ENCODE measurements at places on chromosomes 1 and 21. TPM values are rescaled to one million over a fixed set of nuclear protein-coding genes. Genes with fewer than 3 reads are reported as not detected.
A peak's percentile ranks its signal among the peaks of the same experiment; 100 is the strongest.

Gene RIPK4
- not detected for total RNA-seq

Gene SV2A
- 17.9 TPM for total RNA-seq

Gene SMIM11
- total RNA-seq = 29.0 TPM

- H3K4me3 ChIP-seq = no peak overlapping the region
- H3K27ac ChIP-seq = no peak overlapping the region
- no peaks in the 10 kb centered on the region for H3K36me3 ChIP-seq
- no peak for DNase-seq
These were observed 33.6 kb upstream of the FHAD1 start for GRCh38 chr1:15213341-15213821.

DNA sequence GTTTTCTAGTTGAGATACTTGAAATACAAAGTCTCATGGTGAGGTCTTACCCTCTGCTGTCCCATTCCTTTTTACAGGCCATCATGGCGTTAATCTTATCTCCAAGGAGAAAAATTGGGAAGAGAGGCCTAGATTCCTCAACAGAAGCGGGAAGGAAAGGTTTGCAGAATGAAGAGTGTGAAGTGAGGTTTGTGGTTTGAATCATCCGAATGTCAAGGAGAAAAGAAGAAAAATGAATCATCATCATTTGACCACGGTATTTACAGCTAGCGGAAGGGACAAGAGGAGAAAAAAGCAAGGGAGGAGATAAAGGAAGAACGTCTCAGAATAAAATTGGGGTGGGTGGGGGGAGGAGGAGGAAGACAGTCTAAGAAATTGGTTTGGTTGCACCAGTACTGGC lies 935 bp upstream of the COG2 start:
- peaks cover 29% of the 10 kb centered on the region for H3K27me3 ChIP-seq
- DNase-seq = no peak
- no peak overlapping the region for H3K27ac ChIP-seq
- H3K36me3 ChIP-seq = peaks cover 12% of the 10 kb centered on the region
- H3K4me1 ChIP-seq = peaks cover 44% of the 10 kb centered on the region

GRCh38 chr21:33799378-33800090 lies 116.1 kb downstream of the ATP5PO start:
- H3K27ac ChIP-seq = no peak overlapping the region
- H3K27me3 ChIP-seq = no peaks in the 10 kb centered on the region
- no peaks in the 10 kb centered on the region for H3K36me3 ChIP-seq
- no peak for DNase-seq

GRCh38 chr1:25484096-25484495 lies 53.4 kb downstream of the MACO1 start:
- H3K27ac ChIP-seq = no peak overlapping the region
- H3K4me1 ChIP-seq = peaks cover 2% of the 10 kb centered on the region
- no peak overlapping the region for H3K4me3 ChIP-seq
- H3K27me3 ChIP-seq = no peaks in the 10 kb centered on the region
- H3K36me3 ChIP-seq = peaks cover 27% of the 10 kb centered on the region

DNA sequence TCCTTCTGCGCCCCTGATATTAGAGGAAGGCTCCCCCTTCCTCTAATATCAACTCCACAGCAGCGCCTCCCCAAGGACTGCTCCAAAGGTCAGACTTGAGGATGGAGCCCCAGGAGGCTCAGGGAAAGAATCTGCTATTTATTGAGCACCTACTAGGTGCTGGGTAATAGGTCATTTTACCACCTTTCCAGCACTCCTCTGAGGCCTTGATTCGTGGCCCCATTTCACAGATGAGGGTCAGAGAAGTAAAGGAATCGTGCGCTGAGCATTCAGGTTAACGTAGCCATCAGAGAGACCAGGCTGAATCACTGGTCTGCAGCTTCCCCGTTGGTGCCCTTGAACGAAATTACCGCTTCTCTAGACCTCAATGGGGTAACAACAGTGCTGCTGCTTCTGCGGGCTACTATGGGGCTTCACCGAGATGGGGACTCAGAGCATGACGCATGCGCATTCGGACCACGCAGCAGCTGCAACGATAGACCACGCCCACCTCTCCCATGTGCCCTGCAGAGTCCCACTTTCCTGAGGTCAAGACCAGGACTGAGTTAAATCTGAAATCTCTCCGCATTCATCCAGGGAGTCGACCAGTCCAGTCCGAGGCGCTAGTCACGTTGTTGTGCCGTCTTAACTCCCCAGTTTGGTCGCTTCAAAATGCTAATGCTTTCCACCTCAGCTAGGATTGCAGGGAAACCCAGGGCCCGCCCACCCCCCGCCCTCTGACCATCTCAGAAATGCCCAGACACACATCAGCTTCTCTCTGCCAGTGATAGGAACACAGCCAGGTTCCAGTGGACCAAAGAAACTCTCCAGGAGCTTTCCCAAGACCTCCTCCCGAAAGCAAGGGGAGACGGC lies 12.9 kb downstream of the CAMK2N1 start:
- DNase-seq = no peak
- H3K4me3 ChIP-seq = no peak overlapping the region
- no peaks in the 10 kb centered on the region for H3K4me1 ChIP-seq
- H3K27me3 ChIP-seq = peaks cover 46% of the 10 kb centered on the region
- H3K36me3 ChIP-seq = no peaks in the 10 kb centered on the region

DNA sequence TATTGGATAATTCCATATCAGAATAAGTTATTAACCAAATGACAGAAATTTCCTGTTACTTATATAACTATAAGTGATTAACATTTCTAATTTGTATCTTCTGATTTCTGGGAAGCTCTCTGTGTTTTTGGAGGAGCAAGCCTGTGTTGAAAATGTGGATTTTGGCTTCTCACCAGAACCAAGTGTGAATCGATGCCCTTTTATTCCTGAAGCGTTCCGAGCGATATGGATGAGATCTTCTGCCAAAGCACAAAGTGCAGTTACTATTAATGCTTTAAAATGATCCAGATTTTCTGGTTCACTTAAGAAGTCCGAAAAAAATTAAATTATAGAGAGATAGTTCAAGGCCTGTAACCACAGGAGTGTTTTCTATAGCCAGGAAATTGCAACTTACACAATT lies 22.8 kb downstream of the ALG14 start:
- no peaks in the 10 kb centered on the region for H3K36me3 ChIP-seq
- H3K4me1 ChIP-seq = no peaks in the 10 kb centered on the region
- no peaks in the 10 kb centered on the region for H3K27me3 ChIP-seq
- no peak overlapping the region for H3K4me3 ChIP-seq

- H3K36me3 ChIP-seq = peaks cover 7% of the 10 kb centered on the region
- H3K4me3 ChIP-seq = no peak overlapping the region
- H3K4me1 ChIP-seq = peaks cover 34% of the 10 kb centered on the region
- peaks cover 11% of the 10 kb centered on the region for H3K27me3 ChIP-seq
- DNase-seq = no peak
These were observed 39.9 kb downstream of the IL6R start for GRCh38 chr1:154445040-154445472.

DNA sequence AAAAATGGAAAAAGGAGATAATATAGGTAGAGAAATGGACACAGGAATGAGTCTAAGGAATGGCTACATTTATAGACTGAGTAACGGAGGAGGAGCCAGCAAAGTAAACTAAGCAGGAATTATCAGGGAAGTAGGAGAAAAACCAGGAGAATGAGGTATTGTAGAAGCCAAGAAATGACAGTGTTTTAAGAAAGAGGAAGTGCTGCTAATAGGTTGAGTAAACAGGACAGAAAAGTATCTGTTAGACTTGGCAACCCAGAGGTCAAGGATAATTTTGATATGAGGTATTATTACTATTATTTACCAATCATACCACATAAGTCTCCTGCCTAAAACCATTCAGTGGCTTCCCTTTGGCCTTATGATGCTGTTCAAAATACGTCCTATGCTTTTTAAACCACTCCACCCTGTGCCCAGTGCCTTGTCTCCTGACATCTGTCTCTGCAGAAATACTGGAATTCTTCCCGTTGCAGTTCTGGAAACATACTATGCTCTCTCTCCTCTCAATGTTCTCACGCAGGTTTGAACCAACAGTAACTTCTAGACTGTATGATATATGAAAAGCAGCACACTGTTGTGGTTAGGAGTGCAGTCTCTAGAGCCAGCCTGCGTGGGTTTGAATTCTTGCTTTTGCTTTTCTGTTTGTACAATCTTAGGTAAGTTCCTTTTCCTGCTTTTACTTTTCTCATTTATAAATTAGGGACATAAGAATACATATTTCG lies 24.6 kb upstream of the NEK7 start:
- H3K4me3 ChIP-seq = no peak overlapping the region
- peaks cover 18% of the 10 kb centered on the region for H3K4me1 ChIP-seq
- no peaks in the 10 kb centered on the region for H3K36me3 ChIP-seq

DNA sequence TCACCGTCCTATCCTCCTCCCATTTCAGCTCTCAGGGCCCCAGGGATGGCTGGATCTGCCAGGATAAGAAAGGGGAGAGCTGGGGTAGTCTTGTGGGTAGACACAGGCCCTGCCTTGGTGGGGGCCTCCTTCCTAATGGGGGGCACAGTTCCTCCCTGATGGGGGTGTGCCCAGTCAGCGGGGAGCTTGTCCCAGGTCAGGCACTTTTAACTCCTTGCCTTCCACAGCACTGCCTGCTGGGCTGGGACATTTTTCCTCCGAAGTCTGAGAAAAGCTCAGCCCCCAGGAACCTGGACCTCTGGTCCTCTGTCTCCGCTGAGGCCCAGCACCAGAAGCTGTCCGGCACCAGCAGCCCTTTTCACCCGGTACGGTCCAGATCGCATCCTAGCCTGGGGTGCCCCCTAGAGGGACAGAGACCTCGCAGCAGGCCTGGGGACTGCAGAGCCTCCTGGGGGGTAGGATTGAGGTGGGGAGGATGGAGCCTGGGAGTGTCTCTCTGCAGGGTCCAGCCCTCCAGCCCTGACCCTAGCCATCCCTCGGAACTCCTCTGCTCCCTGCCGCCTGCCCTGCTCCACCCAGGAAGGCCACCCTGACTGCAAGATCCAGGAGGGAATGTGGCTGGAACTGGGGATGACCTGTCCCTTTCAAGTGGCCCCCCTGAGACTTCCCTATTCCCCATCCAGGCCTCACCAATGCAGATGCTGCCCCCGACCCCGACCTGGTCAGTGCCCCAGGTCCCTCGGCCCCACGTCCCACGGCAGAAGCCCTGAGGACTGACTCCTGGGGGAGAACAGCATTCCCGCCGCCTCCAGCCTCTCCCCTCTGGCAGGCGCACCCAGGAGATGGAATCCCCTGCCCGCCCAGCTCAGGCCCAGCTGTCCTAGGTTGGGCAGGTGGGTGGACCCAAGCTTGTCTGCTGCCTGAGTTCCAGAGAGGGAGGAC lies 12.0 kb downstream of the MIIP start:
- H3K27ac ChIP-seq = no peak overlapping the region
- H3K4me1 ChIP-seq = peaks cover 5% of the 10 kb centered on the region
- H3K4me3 ChIP-seq = no peak overlapping the region
- no peaks in the 10 kb centered on the region for H3K27me3 ChIP-seq
- no peak for DNase-seq
- peaks cover 49% of the 10 kb centered on the region for H3K36me3 ChIP-seq

- no peak overlapping the region for H3K4me3 ChIP-seq
- peaks cover 13% of the 10 kb centered on the region for H3K27me3 ChIP-seq
- no peaks in the 10 kb centered on the region for H3K36me3 ChIP-seq
- peaks cover 6% of the 10 kb centered on the region for H3K4me1 ChIP-seq
- DNase-seq = no peak
These were observed 8.4 kb downstream of the C1orf226 start for GRCh38 chr1:162389971-162390370.

DNA sequence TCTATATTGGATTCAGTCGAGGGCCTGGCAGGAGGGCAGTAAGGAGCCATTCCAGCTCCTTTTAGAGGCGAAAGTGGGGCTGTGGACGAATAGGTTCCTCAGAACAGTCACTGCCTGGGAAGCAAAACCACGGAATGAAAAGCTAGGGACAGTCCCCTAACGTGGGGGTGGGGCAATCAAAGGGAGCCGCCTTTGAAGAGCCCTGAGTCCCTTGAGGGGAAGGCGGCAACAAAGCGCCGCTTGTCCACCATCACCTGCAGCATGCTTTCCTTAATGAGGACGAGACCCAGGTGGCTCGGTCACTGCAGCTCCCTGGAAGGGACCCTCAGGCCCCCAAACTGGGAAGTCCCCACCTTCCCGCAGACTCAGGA lies 184.7 kb downstream of the ETS2 start:
- no peak overlapping the region for H3K4me3 ChIP-seq
- peaks cover 2% of the 10 kb centered on the region for H3K36me3 ChIP-seq
- no peaks in the 10 kb centered on the region for H3K27me3 ChIP-seq

DNA sequence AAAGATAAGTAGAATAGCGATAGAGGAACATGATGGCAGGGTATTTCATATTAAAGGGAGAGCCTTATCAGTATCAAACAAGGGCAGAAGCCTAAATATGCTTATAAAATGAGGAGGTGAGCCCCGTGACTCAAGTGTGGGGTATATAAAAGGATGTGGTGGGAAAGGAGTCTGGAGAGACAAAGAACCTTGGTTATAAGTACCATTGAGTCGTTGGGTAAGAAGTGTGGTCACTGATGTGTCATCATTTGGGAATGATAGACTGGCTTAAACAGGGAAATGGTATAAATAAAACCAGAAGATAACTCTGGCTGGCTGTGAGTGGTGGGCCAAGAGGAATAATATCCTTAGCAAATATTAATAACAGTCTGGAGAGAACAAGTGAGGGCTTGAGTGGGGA lies 10.9 kb upstream of the CD5L start:
- no peak for DNase-seq
- H3K27me3 ChIP-seq = no peaks in the 10 kb centered on the region
- no peak overlapping the region for H3K27ac ChIP-seq
- H3K4me3 ChIP-seq = no peak overlapping the region

- DNase-seq = no peak
- H3K27ac ChIP-seq = no peak overlapping the region
- H3K4me3 ChIP-seq = no peak overlapping the region
- no peaks in the 10 kb centered on the region for H3K27me3 ChIP-seq
- H3K4me1 ChIP-seq = no peaks in the 10 kb centered on the region
These were observed 12.6 kb downstream of the HSPG2 start for GRCh38 chr1:21924503-21925005.

DNA sequence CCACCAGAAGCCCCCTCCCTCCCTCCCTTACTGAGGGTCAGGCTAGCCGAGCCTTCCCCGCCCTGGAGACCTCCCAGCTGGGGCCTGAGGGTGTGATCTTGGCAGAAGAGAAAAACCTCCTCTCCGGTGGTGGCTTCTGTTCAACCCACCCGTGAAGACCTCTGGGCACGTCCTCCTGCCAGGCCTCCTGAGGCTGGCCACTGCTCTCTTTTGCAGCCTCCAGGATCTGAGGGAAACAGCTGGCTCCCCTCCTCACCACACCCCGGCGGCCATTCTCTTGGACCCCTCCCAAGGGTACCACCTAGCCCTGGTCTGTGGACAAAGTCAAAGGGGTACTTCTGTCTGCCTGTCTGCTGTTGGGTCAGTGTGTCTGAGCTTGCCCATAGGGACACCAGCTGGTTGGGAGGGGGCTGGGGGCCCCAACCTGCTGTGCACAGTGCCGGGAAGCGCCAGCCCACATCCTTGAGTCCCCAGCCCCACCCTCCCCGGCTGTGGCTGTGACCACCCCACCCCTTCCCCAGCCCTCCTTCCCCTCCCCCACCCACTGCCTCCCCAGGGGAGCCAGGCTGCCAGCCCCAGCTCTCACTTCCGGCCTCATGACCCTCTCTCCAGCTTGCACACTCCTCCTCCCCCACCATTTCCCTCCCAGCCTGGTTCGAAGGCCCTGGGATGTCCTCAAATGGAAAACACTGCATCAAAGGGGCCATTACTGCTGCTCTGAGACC lies 48.1 kb downstream of the AHDC1 start:
- H3K27me3 ChIP-seq = no peaks in the 10 kb centered on the region
- DNase-seq = peak; percentile 23
- peak overlapping the region; percentile 76 for H3K27ac ChIP-seq
- peaks cover 5% of the 10 kb centered on the region for H3K36me3 ChIP-seq
- H3K4me3 ChIP-seq = no peak overlapping the region

All from activated T-helper 2 cell treated with anti-CD3 and anti-CD28 coated beads, Interferon-gamma antibody, Interleukin-2, Interleukin-4, amounts not matched to agents 10 μg/mL and 5 μg/mL and 100 μg/mL, durations not matched to agents 14 hours and 24 hours and 36 hours (primary cell).